Amygdala (tissue), 56 donors: ENCODE measurements at places on chromosomes 6 and 20.

DNA sequence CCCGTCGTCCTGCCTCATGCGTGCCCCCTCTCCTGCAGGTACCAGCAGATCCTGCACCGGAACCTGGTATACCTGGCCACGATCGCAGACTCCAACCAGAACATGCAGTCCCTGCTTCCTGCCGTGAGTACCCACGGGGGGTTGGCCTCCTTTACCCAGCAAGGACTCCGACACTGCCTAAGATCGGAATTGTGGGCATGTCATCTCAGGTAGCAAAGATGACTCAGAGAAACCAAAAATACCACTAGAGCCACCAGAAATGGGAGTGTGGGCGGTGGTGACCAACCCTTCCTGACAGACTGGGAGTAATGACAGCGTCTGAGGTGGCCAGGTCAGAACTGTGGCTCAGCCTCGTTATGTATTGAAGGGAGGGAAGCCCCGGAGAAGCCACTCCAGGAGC lies 16.3 kb downstream of the SS18L1 start:
- DNase-seq = no peak

DNA sequence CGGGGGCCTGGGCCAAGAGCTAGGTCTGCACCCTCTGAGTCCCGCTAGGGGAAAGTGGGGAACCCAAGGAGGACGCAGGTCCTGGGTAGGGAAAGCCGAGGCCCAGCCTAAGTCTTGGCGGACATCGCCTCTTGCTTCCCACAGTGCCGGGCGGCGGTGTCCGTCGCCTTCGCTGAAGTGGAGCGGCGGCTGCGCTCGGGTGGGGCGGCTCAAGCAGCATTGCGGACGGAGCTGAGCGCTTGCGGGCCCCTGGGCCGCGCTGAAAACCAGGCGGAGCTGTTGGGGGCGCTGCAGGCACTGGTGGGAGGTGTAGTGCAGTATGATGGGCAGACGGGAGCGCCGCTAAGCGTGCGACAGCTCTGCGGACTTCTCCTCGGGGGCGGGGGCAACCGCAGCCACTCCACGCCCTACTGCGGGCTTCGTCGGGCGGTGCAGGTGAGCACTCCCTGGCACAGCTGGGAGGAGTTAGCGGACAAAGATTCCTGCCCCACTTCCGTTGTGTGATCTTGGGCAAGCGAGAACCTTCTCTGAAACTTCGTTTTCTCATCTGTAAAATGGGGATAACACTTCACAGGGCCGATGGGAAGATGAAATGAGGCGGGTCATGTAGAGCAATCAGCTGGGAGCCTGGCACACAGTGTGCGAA lies 4.2 kb downstream of the PRSS16 start:
- no peak for DNase-seq

DNA sequence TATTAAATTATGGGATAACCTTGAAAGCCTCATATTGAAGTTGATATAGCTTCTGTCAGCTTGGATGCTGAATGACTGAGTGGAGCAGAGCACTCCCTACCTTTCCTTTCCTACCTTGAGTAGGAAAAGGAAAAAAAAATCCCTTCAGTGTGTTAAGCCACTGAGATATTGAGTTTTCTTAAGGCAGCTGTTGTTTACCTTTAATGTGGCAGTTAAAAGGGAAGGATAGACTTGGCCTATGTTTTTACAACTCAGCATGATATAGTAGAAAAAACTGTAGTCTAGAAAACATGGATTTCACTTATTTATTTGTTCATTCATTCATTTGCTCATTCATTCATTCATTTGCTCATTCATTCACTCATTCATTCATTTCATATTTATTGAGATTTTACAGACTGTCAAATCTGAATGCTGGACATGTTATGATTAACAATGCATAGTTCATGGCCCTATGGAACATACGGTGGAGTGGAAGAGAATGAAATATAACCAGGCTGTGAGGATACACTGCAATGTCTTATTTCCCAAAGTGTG lies 131.5 kb upstream of the MAN1A1 start:
- no peak for DNase-seq

DNA sequence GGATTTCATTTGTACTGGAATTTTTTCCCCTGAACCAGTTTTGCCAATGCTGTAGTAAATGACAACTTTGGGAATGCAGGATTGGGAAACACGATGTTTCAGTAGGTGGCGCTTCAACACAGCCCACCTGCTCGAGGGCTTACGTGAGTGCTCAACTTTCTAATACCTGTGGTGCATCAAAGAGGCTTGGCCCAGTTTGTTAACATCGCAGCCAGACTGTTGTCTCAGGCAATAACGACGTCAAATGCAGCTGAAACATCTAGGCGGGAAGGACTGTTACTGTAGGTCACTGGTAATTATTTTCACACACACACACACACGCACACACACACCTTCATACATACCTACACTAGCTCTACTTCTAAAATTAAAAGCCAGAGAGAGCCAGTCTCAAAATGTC lies 815.5 kb upstream of the SLC35B3 start:
- DNase-seq = no peak

DNA sequence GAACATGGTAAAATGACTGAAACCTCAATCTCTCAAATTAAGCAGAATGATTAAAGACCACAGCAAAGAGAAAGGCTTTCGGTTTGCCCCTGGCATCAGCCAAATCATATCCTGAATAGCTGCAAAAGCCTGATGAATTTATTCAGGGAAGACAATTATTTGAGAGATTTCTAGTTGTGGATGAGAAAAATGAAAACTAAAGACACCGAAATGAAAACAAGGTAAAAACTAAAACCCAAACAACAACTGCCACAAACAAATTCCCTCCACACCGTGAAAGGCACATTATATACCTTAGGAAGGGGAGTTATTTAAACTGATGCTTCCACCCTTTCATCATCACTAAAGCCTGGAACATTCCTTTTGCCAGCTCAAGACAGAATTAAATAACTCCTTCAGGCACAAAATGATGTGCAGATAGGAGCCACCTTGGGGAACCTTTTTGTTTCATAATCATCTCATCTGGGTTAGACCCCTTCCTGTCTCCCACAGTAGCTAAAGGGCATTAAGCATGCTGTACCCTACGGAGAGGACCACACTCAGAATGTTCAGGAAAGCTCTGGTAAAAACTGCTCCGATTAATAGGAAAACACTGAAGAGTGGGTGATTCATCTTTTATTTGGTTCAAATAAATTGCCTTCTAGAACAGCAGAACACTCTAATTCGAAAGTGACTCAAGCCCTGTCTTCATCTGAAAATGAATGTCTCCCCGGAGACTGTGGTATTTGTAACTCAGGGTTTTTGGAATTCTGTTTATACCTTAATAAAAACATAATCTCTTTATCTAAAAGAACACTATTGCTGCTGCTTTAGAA lies 9.1 kb upstream of the ANKRD60 start:
- no peak for DNase-seq

DNA sequence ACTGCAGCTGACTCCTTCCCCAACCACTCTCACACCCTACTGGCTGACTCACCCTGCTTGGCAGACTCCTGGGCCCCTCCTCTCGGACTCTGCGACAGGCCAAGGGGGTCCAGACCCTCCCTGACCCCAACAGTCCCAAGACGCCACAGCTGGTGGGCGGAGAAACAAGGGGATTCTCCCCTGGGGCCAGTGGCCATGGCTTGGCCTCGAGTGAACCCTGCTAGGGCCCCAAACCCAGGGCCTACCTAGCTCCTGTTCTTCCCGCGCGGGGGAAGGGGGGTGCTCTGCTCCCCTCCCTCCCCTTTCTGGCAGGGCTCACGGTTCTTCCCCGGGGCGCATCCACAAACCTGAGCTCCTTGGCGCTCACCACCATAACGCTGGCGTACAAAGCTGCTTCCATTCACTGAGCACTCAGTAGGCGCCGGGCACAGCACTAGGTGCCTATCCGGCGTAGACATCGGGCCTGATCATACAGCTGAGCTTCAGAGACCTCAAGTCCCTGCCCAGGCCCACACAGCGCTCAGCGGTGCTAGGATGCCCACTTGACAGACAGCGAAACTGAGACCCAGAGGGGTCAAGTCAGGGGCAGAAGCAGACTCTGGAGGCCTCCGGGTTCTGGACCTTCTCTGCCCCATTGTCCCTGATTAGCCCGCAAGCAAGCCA lies 597 bp downstream of the ADA start:
- no peak for DNase-seq

- DNase-seq = no peak
Measured at GRCh38 chr6:54071821-54072340, 39.4 kb upstream of the MLIP start.

- DNase-seq = no peak
Measured at GRCh38 chr6:106757722-106758467, 128.5 kb downstream of the QRSL1 start.

- no peak for DNase-seq
Measured at GRCh38 chr6:167150941-167151549, 6.7 kb downstream of the GPR31 start.

DNA sequence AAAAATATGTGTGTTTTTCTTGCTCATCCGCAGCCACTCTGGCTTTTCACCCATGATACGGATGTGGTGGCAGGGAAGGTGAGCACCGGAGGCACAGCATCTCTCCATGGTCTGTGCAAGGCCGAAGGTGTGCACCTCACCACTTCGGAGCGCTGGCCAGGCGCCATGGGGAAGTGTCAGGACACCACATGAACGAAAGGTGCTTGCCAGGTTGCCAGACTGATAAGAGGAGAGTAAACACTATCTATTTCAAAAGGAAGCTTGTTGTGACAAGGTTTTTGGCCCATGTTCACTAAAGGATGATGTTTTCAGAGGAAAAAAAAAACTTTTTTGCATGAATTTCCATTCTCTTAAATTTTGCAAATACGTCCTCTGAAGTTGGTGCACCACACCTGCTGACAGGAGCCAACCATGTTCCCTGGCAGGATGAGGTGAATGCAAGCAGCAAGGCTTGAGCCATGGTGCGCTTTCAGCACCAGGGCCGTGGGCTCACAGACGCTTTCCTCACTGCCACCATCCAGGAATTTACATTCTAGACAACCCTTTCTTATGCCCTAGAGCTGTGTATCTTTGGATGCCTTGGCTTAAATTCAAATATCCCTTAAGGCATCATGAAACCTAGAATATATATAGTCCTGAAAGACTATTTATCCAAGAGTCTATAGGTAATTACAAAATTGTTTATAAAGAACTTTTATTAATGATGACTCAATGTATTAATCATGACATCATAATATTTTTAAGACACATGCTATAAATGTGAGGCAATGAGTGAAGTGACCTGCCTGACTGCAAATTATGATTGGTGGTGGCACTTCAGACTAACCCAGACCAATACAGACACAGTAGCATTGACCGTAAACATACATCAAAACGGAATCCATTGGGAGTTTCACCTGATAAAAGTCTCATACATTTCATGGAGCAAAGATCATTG lies 234.5 kb downstream of the TFAP2A start:
- DNase-seq = no peak

DNA sequence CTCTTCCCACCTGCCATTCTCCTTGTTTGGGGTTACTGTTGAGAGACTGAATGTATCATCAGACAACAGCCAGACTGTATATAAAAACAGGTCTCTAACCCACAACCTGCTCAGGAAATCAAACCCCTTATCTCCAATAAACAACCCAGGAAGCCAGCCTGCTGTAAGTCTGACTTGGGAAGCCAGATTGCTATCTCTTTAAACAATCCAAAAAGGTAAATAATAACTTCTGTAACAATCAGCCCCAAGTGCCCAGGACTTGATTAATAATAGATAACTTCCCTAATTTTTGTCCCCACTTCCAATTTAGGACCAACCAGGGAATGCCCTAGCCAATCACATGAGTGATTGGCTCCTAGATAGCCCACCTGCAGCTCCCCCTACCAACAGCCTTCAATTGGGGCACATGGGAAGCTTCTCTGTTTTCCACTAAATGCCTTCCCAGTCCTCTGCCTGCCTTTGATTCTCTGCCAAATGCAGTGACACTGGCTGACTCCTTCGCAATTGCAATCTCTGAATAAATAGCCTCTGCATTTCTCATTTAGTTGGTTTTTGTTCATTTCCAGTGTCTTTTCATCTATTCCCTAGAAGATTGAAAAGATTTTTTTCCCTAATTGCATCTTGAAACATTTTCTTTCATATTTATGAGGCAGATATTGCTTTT lies 117.1 kb upstream of the TAB2 start:
- no peak for DNase-seq

DNA sequence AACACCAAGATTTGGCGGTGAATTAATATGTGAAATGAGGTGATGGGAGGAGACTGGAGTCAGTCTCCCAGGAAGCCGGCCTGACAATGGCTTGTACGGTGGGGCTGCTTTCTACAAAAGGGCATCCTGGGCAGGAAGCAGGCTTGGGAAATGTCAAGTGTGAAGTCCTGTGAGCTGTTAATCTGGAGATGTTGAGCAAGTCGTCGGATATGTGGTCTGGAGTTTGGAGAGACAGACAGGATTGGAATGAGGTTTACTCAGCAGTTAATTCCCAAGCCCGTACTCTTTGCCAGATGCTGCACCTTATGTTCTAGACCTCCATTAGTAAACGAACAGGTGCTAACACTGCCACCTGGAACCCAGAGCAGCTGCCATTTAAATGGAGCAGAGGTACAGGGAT lies 107.7 kb upstream of the FOXC1 start:
- DNase-seq = no peak

DNA sequence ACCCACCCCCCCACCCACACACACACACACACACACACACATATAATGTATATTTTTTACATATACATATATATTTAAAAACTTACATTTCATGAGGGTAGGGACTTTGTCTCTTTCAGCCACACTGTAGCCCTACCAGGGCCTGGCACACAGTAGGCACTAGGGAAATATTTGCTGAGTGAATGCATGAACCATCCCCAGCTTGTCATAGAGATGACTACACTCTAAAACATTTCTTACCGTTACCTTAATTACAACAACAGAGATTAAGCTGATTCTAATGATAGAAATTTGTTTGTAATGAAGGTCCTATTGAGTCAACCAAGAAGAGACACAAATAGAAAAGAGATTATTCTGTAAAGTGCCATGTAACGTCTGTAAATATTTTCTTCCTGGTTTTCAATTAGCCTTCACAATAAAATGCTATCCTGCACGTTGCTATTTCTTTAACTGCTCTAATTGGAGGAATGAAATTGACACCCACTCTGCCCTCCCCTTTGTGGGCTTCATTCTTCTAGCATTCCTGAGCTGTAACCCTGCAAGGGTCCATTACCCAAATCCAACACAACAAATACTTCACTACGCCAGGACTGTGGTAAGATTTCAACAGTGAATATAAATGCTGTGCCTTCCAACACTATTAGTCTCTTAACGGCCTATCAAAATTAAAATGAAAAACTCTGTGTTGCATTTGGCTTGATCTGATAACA lies 30.8 kb downstream of the SIM1 start:
- DNase-seq = no peak

GRCh38 chr6:72094506-72094905 lies 208.2 kb downstream of the RIMS1 start:
- no peak for DNase-seq
